Stimulated activated CD4-positive, alpha-beta T cell treated with anti-CD3 and anti-CD28 coated beads, Interleukin-15, amount 100 ng/mL, for 48 hours (primary cell): ENCODE measurements at places on chromosomes 7 and 10.

- DNase-seq = no peak
Observed at GRCh38 chr7:47145186-47145725, 436.7 kb downstream of the TNS3 start.

- DNase-seq = peak; percentile 4
Observed at GRCh38 chr10:90751107-90751997, 106.5 kb downstream of the HTR7 start.

DNA sequence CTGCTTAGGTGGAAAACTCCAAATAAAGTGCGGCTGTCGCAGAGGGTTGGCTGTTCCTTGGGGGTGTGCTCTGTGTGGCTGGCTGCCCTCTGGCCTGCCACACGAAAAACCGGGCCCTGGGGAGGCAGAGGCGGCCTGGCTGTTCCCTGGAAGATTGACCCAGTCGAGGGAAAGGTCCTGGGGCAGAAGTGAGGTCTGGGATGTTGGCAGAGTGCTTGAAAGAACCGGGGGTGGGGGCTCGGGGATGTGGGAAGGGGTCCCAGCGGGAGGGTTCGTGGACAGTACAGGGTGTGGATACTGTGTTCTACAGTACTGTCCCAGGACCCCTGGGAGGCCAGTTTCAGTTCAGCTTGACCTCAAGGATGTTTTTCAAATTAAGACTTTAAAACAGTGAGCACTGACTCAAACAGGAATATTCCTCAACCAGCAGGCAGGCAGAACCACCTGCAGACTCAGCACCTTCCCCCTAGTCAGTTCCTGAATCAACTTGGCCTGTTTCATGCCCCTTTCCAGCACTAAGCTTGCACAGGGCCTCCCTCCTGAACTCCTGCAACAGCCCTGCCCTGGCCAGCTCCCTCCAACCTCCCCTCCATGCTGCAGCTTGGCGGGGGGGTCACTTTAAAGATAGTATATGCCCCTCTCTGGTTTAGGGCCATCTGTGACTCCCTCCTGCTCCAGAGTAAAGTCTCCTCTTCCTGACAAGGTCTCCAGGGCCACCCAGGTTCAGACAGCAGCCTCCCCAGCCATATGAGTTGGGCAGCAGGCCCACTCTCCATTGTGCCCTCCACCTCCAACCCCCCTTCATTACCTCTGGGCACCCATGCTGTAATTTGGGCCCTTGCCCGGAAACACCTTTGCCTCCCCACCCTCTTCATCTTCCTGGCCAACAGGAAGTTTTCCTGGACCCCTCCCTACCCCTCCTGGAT, 3.2 kb upstream of the ATP6V1F start:
- no peak for DNase-seq

- DNase-seq = no peak
Observed at GRCh38 chr10:52897162-52897561, 124.6 kb upstream of the MBL2 start.

- DNase-seq = no peak
Observed at GRCh38 chr10:24495666-24496460, 227.8 kb downstream of the ARHGAP21 start.

DNA sequence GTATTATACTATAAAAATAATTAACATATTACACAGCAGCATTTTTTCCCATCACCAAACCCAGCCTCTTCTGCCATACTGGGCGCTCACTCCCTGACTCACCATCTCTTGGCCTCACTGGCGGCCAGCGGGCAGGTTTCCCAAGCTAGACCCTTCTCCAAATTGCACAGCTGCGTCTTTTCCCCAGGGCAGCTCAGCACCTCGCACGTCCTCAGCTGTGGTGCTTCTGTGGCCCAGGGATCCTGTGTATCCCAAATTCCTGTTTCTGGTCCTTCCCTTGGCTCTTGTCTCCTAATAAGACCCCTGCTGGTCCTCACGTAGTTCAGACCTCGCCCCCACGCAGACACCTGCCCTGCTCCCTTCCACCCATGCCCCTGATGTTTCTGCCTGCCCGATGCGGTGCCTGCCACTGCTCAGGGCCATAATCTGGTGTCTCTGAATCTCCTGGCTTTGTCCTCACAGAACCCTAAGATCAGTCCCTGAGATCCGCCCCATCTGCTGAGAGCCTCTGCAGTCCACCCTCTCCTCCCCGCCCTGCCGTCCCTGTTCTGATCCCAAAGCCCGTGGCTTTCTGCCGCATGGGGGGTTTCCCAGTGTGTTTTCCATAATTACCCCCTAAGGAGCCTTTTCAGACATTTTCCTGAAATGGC, 290.1 kb downstream of the TCERG1L start:
- DNase-seq = no peak

DNA sequence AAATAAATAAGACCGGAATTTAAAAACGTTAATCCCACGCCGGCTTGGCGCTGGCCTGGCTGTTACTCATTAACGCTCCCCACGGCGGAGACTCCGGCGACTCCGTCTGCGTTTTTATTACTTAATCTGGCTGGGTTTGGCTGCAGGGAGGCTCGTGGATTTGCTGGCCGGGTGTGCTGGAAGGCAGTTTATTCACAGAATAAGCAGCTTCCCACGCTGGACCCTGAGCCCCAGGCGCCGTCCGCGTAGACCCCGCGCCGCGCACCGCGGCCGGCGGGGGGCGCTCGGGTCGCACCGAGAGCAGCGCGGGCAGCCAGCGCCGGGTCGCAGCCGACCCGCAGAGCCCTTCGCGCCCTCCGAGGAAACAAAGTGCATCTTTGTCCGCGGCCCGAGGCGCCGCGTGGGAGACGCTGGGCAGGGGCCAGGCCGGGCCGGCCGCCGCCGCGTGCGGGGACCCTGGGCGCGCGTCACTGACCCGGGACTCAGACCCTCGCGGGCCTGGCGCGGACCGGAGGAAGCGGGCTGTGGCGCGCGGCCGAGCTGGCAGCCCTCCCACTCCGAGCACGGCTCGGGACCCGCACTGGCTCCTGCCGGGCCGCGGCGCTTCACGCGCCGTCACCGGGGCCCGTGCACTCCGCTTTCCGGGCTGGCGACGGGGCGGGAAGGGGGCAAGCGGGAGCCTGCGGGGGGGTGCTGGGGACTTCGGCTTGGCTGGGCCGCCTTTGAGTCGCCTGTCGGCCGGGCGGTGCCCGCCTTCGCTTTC, 587 bp upstream of the GRK5 start:
- peak; percentile 57 for DNase-seq
